ENCODE measurements at places on chromosomes 13 and 19.

GRCh38 chr13:54356849-54357248 is 1328.2 kb downstream of the OLFM4 start:
- no peak for DNase-seq

GRCh38 chr13:73223372-73223781 is 164.6 kb downstream of the KLF5 start:
- no peak for DNase-seq

DNA sequence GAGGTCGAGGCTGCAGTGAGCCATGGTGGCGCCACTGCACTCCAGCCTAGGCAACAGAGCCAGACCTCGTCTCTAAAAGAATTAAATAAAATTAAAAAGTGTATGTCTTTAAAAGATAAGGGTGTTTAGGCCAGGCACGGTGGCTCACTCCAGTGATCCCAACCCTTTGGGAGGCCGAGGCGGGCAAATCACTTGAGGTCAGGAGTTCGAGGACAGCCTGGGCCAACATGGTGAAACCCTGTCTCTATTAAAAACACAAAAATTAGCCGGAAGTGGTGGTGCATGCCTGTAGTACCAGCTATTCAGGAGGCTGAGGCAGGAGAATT is 7.5 kb upstream of the SDHAF1 start:
- DNase-seq: no peak

- DNase-seq: no peak
Measured at GRCh38 chr19:21848706-21849105, 12.7 kb upstream of the ZNF43 start.

DNA sequence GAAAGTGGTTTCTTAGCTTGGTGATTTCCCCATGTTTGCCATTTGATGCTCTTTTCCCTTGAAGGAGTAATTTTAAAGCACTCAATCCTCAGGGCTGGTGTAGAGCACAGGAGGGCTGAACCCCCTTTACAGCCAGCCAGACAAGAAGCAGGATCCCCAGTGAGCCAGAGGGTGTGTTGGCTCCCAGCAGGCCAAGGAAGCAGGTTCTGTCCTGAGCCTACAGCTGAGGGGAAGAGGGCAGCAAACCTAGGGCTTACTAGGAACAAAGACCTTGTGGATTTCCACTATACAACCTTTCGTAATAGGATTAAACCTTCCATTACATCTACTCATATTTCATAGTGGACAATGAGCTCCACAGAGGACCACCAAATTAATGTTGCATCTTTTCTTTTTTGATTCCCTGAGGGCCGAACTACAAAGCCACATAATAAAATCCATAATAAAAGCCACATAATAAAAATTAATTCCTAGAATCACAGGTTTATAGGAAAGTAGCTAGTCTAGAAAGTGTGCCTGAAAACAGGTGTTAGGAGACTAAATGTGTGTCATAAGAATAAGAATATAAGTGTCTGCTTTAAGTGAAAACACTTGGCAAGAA is 300.2 kb downstream of the DCLK1 start:
- DNase-seq: no peak

GRCh38 chr13:74945637-74946036 is 536.3 kb downstream of the TBC1D4 start:
- no peak for DNase-seq

- no peak for DNase-seq
Measured at GRCh38 chr13:52127378-52127777, 1.5 kb downstream of the NEK5 start.

- DNase-seq: no peak
Measured at GRCh38 chr13:106100171-106100919, 435.1 kb downstream of the EFNB2 start.

DNA sequence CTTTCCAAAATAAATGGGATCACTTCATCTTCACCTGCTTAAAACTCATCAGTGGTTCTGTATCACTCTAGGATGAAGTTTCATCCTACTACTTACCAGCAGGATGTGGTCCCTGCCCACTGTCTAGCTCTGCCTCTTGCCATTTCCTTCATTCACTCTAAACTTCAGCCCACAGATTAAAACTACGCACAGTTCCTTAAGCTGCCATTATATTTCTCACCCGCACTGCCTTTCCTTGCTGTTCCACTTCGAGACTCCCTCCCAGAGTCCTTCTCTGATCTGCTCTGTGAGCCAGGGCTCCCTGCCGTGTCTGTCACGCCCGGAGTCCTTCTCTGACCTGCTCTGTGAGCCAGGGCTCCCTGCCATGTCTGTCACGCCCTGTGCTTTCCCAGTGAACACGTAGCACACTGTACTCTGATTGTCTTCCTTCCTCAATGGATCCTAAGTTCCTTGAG is 52.0 kb upstream of the NPAS1 start:
- DNase-seq: no peak

- no peak for DNase-seq
Measured at GRCh38 chr19:16739546-16739945, 19.9 kb downstream of the NWD1 start.

DNA sequence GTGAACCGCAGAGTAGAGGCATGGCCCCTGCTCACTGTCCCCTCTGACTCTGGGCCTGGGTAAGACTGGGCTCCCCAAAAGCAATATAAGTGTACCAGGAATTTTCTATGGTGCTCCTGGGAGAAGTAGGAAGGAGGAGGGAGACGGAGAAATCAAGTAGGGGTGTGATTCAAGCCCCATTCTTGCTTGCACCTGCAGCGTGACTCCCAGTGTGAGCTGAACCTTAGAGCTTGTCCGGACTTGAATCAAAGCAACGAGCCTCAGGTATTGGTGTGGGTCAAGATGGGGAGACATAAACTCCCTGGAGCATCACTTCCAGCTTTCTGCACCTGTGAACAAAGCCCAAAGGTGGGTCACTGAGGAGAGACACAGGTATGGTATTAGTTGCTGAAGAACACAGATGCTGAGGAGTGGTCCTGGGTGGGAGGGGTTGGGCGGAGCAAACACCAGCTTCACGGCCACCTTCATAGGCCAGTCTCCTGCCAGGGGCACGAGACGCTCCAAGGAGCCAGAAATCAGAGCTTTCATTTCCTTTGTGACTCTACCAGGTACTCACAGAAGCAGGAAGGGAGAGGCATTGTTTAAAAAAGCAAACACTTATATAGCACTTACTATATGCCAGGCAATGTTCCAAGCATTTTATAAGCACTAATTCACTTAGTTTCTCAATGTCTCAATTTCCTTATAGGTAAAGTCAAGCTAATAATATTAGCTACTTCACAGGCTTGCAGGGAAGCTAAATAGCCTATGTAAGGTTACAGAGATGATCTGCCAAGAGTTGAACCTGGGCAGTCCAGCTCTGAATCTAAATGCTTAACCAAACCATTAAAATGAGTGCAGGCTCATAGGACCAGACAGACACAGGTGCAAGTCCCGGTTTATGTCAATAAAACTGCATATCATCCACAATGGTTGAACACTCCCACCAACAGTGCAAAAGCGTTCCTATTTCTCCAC is 775.3 kb downstream of the UQCRFS1 start:
- DNase-seq: no peak

DNA sequence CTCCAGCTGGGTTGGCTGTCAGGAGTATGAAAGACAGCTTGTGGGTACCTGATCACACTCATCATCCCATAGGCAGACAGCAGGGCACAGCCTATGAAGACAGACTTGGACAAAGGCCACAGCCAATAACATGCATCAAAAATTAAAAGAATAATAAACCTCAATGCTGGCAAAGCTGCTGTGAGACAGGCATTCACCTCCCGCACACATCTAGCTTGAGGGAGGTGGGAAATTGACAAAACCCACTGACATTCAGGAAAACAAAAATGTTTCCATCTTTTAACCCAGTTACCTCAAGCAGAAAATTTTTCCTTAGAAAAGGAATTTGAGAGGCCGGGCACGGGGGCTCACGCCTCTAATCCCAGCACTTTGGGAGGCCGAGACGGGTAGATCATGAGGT is 14.4 kb downstream of the IL12RB1 start:
- DNase-seq: no peak

- DNase-seq: no peak
Measured at GRCh38 chr19:7516333-7516732, 430 bp downstream of the ZNF358 start.

DNA sequence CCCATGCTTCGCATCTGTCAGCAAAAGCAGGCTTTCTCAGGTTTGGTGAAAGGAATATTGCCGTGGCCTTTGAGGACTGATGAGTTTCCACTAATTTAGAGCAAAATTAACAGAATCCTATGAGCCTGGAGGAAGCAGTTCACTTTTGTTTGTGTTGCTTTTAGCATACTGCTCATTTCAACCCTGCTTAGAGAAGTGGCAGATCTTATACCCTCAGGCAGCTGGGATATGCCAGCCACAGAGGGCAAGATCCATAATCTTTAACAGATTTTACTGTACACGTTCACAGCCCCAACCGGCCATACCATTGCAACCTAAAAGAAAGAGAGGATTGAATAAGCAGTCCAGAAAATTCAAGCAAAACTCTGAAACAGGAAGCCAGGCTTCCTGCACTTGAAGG is 60.5 kb downstream of the COL4A2 start:
- DNase-seq: no peak

GRCh38 chr19:1650650-1651567 is 1.5 kb downstream of the TCF3 start:
- DNase-seq: peak; percentile 54

- no peak for DNase-seq
Measured at GRCh38 chr19:38004186-38004520, 97.1 kb downstream of the SIPA1L3 start.

GRCh38 chr19:58097781-58098681 is at the start of gene ZSCAN18:
ZSCAN18 (minus strand) TSS chr19:58098231; CDS start chr19:58090267, 7,964 bp downstream.
- DNase-seq: peak; percentile 85

DNA sequence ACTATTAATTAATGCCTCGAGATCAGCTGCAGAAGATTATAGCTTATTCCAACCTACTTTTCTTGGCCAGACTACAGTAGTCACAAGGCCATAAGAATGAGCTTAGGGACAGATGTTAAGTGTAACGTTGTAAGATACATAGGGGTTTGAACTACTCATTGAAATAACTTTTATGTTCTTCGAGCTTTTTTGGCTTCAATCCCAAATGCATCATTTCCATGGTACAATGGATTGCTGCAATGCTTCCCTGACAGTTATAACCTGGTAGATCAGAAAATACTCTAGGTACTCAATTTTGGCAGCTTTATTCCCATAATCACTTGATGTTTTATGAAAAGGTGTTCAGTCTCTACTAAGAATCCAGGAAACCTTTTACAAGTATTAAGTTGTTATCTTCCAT is 2216.7 kb upstream of the PCDH20 start:
- DNase-seq: no peak

GRCh38 chr19:1256646-1257474 is 8.5 kb downstream of the MIDN start:
- DNase-seq: no peak

Measured in T-helper 2 cell (primary cell).